ENCODE measurements at places on chromosomes 5 and 9. TPM values are rescaled to one million over a fixed set of nuclear protein-coding genes. Genes with fewer than 3 reads are reported as not detected.

- no peaks in the 10 kb centered on the region for H3K4me1 ChIP-seq
- H3K27me3 ChIP-seq: no peaks in the 10 kb centered on the region
- DNase-seq: no peak
- no peak overlapping the region for H3K4me3 ChIP-seq
- H3K27ac ChIP-seq: no peak overlapping the region
Measured at GRCh38 chr5:37251665-37252064, 2.5 kb upstream of the CPLANE1 start.

The MEGF10 gene
- 12.5 TPM for total RNA-seq

The INSL6 gene
- total RNA-seq: not detected

DNA sequence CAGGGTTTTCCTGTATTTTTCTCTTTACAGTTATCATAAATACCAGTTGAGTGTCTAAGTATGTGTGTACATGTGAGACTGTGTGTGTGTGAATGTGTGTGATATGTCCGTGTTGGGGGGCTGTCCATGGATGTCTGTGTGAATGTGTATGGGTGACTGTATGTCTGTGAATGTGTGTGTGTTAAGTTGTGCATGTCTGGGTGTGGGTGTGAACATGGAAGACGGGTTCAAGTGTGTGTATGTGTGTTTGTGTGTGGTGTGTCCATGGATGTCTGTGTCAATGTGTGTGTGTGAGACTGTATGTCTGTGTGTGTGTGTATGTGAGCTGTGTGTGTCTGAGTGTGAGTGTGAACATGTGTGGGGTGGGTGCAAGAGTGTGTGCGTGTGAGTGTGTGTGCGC, 55.0 kb downstream of the VAV2 start:
- H3K4me1 ChIP-seq: peaks cover 21% of the 10 kb centered on the region
- H3K4me3 ChIP-seq: no peak overlapping the region
- no peak for DNase-seq
- no peak overlapping the region for H3K27ac ChIP-seq
- peaks cover 11% of the 10 kb centered on the region for H3K36me3 ChIP-seq

The SLC45A2 gene
- total RNA-seq: 2.4 TPM

The PCDHB6 gene
- total RNA-seq: 2.4 TPM

The FOXD4L6 gene
- not detected for total RNA-seq

- no peak overlapping the region for H3K4me3 ChIP-seq
- H3K27me3 ChIP-seq: no peaks in the 10 kb centered on the region
- no peak overlapping the region for H3K27ac ChIP-seq
- peaks cover 12% of the 10 kb centered on the region for H3K36me3 ChIP-seq
- no peak for DNase-seq
Measured at GRCh38 chr9:36665921-36666431, 93.3 kb downstream of the MELK start.

DNA sequence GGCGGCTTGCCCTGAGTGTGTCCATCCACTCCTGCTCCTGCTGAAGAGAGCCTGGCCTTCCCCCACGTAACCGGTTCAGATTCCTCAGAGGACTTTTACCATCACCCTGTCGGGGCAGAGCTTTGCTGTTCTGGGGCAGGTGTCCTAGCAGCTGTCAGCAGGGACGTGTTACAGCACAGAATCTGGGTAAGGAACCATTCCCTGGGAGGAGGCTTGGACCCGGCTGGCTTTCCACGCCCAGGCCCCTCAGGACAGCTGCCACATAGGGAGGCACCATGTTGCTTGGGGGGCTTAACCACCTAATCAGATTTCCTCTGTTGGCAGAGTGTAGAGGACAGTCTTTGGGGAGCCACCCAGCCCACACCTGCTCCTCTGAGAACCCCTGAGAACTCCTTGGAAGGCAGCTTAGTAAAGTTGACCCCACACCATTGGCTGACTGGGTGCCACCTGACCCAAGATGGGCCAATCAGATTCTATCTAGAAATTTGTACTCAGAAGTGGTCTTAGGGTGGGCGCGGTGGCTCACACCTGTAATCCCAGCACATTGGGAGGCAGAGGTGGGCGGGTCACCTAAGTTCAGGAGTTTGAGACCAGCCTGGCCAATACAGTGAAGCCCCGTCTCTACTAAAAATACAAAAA, 23.3 kb upstream of the EEIG1 start:
- DNase-seq: no peak
- H3K36me3 ChIP-seq: no peaks in the 10 kb centered on the region
- H3K4me1 ChIP-seq: peaks cover 6% of the 10 kb centered on the region
- H3K27me3 ChIP-seq: no peaks in the 10 kb centered on the region
- H3K4me3 ChIP-seq: no peak overlapping the region

GRCh38 chr5:33494466-33494865, 53.7 kb downstream of the TARS1 start:
- DNase-seq: no peak
- H3K4me3 ChIP-seq: no peak overlapping the region
- H3K4me1 ChIP-seq: peaks cover 2% of the 10 kb centered on the region
- no peak overlapping the region for H3K27ac ChIP-seq
- no peaks in the 10 kb centered on the region for H3K36me3 ChIP-seq
- no peaks in the 10 kb centered on the region for H3K27me3 ChIP-seq

- DNase-seq: no peak
- no peaks in the 10 kb centered on the region for H3K36me3 ChIP-seq
- peaks cover 17% of the 10 kb centered on the region for H3K4me1 ChIP-seq
- no peak overlapping the region for H3K27ac ChIP-seq
Measured at GRCh38 chr9:128419061-128419925, 1.4 kb upstream of the CERCAM start.

GRCh38 chr9:70874451-70874850, 247.0 kb downstream of the TRPM3 start:
- H3K4me1 ChIP-seq: no peaks in the 10 kb centered on the region
- no peak for DNase-seq
- H3K4me3 ChIP-seq: no peak overlapping the region

- peaks cover 12% of the 10 kb centered on the region for H3K4me1 ChIP-seq
- no peak overlapping the region for H3K27ac ChIP-seq
- H3K27me3 ChIP-seq: no peaks in the 10 kb centered on the region
- H3K4me3 ChIP-seq: no peak overlapping the region
- no peak for DNase-seq
Measured at GRCh38 chr5:25006237-25006636, 361.5 kb upstream of the CDH10 start.

GRCh38 chr5:157159209-157159751, 6.8 kb downstream of the GARIN3 start:
- peaks cover 3% of the 10 kb centered on the region for H3K27me3 ChIP-seq
- H3K27ac ChIP-seq: no peak overlapping the region
- no peak for DNase-seq
- H3K4me3 ChIP-seq: no peak overlapping the region

- peaks cover 3% of the 10 kb centered on the region for H3K36me3 ChIP-seq
- peaks cover 5% of the 10 kb centered on the region for H3K27me3 ChIP-seq
- H3K4me1 ChIP-seq: peaks cover 34% of the 10 kb centered on the region
- peak; percentile 53 for DNase-seq
Measured at GRCh38 chr9:86281593-86282076, 703 bp downstream of the ISCA1 start.

- no peak for DNase-seq
- peaks cover 23% of the 10 kb centered on the region for H3K27me3 ChIP-seq
- H3K27ac ChIP-seq: peak overlapping the region; percentile 6
Measured at GRCh38 chr5:137071526-137071925, 427.6 kb downstream of the SPOCK1 start.

The NUDCD2 gene
- 33.0 TPM for total RNA-seq

The ZNF658 gene
- 4.8 TPM for total RNA-seq

DNA sequence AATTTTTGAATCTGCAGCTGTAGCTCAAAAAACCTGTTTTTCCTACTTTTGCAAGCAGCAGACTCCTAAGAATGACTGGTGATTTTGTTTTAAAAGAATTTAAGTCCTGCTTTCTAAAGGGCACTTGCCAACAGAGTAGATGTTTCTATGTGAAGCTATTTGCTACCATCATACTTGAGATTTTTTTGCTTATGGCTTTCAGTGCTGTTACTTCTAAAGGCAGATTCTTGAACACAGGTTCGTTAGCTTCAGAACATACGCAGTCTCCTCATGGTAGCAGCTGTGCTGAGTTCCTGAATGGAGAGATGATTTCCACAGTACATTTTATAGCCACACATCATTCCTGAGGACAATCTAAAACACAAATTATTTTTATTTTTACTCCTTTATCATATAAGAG, 24.4 kb upstream of the ELL2 start:
- no peaks in the 10 kb centered on the region for H3K36me3 ChIP-seq
- no peaks in the 10 kb centered on the region for H3K27me3 ChIP-seq
- H3K4me1 ChIP-seq: peaks cover 62% of the 10 kb centered on the region
- no peak overlapping the region for H3K4me3 ChIP-seq
- H3K27ac ChIP-seq: peak overlapping the region; percentile 98
- no peak for DNase-seq

GRCh38 chr5:180470966-180471582, 23.1 kb upstream of the CNOT6 start:
- H3K36me3 ChIP-seq: no peaks in the 10 kb centered on the region
- H3K4me1 ChIP-seq: no peaks in the 10 kb centered on the region
- H3K4me3 ChIP-seq: no peak overlapping the region

DNA sequence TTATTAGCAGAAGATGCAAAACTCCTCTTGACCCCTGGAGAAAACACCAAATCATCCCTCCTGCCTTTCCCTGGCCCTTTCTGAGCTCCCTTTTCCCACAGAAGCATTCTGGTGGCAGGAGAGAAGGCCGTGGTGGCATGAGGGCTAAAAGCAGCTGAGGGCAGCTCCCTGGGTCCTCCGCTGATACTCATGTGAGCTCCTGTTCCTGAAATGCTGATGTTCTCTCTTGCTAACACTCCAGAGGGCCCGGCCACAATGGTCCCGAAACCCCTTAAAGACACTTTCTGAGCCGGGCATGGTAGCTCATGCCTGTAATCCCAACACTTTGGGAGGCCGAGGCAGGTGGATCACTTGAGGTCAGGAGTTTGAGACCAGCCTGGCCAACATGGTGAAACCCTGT, 183.1 kb downstream of the HSPA4 start:
- no peak for DNase-seq
- H3K4me3 ChIP-seq: no peak overlapping the region
- no peaks in the 10 kb centered on the region for H3K27me3 ChIP-seq
- H3K4me1 ChIP-seq: no peaks in the 10 kb centered on the region
